ENCODE measurements at places on chromosomes 5 and 9.

- no peak for DNase-seq
Measured at GRCh38 chr9:129402371-129402739, 218.5 kb downstream of the C9orf50 start.

DNA sequence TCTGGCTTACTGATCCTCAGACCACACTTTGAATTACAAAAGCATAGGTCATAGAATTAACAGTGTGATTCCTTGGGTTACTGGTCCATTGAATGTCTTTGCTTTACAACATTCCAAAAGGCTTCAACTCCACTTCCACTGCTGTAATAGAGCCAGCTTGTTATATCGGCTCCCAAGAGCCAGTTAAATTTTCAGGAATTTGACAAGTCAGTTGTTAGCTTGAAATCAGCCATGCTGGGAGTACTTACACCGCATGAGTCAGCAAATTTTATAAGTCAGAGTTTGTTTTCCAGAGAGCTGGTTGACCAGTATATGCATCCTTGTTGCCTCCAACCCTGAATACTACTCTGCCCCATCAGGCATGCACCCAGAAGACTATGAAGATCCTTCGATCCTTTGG is 73.1 kb downstream of the FOXB2 start:
- peak; percentile 34 for DNase-seq

- DNase-seq: peak; percentile 54
Measured at GRCh38 chr5:111439473-111440075, 72.8 kb downstream of the STARD4 start.

DNA sequence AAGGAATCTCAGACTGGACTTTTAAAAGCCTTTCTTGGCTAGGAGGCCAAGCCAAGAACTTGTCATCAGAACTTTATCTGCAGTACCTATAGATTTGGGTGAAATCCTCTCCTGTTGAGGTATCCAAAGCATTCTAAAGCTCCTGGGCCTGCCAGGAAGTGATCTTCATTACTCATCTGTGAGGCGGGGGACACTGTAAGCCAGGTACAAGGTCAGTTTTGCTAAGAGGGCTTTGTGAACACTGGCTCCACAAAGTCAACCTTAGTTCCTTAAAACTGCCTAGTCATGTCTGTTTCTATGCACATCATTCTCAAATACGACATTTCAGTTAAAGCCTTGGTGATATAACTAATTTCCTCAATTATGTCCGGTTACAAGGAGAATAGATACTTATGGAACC is 236.7 kb downstream of the PIK3R1 start:
- DNase-seq: no peak

- DNase-seq: no peak
Measured at GRCh38 chr9:105117234-105117633, 127.2 kb upstream of the SLC44A1 start.

DNA sequence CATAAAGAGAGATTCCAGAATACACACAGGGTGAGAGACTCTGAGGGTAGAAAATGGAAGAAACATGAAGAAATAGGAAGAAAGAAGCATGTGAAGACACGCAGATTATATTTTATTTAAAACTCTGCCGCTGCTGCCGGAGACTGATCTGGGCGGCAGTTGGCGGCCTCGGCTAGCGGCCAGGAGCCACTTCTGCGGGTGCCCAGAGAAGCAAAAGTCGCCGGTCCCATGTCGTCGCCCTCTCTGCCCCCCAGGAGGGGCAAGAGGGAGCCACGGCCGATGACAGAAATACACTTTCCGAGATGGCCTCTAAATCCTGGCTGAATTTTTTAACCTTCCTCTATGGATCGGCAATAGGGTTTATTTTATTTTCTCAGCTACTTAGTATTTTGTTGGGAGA is 40.9 kb downstream of the ANKRD55 start:
- no peak for DNase-seq

DNA sequence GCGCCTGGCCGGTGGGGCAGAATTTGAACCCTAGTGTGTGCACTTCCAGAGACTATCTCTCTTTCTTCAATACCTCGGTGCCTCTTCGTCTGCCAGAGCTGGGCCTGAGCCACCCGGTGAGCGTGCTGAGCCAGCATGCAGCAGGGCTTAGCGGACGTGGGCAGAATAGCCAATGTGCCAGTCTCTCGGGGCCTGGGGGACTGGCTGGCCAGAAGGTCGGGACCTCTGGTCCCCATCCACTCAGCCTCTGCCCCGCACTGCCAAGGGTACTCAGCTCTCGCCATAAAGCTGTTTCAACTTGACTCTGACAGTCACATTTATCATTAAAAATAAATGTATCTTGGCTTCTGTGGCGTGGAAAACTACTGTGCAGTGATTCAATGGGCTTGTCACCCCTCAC is 4.2 kb upstream of the FIBCD1 start:
- DNase-seq: no peak

- DNase-seq: no peak
Measured at GRCh38 chr9:109122726-109123621, 3.2 kb upstream of the TMEM245 start.

DNA sequence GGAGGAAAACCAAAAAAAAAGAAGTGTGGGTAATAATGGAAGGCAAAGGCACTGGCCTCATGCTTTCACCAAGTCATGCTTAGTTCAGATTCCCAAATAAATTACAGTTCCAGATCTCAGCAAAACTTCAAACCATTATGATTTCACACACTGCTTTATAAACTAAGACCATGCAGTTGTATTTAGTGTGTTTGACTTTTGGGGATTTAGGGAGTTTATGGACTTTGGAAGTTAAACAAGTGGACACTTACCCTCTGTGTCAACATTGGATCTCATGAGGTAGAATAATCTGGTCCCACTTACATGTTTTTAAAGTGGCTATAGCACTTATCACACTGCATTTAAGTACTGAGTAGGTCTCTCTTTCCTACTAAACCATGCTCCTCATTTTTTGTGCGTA is 3.7 kb downstream of the DNAJC25 start:
- DNase-seq: no peak

- DNase-seq: peak; percentile 91
Measured at GRCh38 chr5:74595143-74595925, 45.2 kb downstream of the ENC1 start.

GRCh38 chr9:133080161-133080560 is 18.4 kb downstream of the CEL start:
- no peak for DNase-seq

DNA sequence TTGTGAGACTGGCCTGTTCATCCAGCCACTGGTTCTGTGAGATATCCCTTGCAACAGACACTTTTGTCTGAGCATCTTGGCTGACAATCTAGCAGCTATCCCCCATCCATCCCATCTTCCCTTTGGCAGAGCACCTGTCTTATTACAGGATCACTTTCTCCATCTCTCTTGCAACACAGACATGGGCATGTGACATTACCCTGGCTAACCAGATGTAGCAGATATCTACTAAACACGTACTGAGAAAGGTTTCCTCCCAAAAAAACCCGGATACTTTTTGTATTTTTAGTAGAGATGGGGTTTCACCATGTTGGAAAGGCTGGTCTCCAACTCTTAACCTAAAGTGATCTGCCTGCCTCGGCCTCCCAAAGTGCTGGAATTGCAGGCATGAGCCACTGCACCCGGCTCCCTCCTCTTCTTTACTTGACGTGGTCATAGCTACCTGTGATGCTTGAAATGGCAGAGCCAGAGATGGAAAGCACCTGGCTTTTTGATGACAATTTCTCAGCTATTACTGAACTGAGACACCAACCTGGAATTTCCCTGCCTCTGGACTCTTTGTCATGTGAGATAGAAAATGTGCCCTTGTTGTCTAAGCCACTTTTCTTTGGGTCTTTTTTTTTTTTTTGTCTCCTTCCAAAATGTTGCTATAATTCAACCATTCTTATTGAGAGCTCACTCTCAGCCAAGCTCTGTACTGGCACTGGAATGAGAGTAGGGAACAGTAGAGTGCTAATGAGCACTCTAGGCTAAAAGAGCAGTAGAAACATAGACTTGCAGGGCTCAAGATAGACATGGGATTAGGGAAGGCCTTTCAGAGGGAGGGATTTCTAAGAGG is 32.6 kb downstream of the FNBP1 start:
- DNase-seq: no peak

GRCh38 chr9:14650596-14650995 is 42.6 kb downstream of the ZDHHC21 start:
- no peak for DNase-seq

DNA sequence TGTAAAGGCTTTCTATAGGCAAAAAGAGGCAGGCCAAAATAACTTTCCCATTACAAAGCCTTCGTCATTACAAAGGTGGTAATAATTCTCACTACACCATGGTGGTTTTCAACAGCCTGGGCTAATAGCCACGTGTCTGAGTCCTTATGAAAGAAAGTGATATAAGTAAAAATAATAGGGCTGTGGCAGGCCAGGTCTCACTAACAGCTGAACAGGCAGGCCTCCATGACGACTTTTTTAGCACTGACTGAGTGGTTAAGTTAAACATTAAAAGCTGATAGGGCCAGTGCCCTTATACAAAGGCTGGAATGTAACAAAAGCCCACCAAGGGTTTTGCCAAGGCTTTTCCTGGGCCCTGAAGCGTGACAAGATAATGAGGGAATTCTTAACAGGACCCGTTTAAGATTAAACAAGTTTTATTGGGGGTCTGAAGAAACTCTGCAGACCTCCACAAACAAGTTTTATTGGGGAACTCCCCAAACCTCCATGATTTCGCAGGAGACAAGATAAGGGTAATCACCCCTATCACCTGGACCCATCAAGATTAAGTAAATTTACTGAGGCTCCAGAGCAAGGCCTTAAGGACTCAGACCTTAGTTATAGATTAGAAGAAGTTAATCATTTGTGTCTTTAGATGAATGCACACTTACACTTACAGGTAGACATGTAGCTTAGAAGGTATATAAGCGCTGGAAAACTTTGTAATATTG is 412.9 kb downstream of the CHSY3 start:
- no peak for DNase-seq

- no peak for DNase-seq
Measured at GRCh38 chr9:83142389-83142788, 79.4 kb upstream of the RASEF start.

- DNase-seq: no peak
Measured at GRCh38 chr5:168224085-168224484, 67.4 kb upstream of the WWC1 start.

- peak; percentile 16 for DNase-seq
Measured at GRCh38 chr9:75552941-75553340, 337.5 kb upstream of the PCSK5 start.

- no peak for DNase-seq
Measured at GRCh38 chr5:158153508-158153907, 294.6 kb upstream of the CLINT1 start.

DNA sequence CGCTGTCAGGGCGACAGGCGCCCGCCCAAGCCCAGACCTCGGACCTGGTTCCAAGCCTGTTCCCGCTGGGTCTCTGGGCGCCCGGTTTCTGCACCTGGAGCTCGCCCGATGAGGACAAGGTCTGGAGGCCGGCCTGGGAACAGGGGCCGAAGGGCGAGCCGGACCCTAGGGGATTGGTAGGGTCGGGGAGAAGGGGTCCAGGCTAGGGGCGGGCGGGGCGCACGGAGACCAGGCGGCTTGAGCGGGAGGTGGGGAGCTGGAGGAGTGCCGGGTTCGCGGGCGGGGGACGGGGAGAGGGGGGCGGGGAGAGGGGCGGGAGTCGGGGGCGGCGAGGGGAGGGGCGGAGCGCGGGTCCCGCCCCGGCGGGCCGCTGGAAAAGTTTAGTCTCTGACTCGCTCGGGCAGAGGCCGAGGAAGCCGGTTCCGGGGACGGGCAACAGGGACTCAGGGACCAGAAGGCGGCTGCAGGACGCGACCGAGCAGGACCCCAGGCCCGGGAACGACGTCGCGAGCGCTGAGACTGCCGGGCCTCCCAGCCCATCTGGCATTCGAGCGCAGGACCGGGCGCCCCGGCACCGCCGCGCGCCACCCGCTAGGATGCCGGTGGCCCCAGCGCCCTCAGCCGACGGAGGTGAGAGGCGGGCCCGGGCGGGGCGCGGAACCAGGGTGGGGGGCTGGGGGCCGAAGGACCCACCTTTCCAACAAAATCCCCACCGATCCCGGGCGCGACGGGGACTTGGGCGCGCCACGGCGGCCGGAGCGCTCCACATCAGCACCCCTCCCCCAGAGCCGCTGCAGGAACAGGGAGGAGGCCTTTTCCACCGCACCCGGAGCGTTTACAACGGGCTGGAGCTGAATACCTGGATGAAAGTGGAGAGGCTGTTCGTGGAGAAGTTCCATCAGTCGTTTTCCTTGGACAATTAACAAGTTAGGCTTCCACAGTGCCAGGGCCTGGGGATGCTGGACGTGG is at the start of gene S1PR3:
Gene S1PR3, plus strand, starts transcription at position 403 of the 969 bp plus-strand sequence. CDS start 9,733 bp downstream, outside the sequence.
- peak; percentile 60 for DNase-seq

- no peak for DNase-seq
Measured at GRCh38 chr9:70010015-70010414, 33.6 kb upstream of the MAMDC2 start.

- DNase-seq: peak; percentile 15
Measured at GRCh38 chr5:114857941-114858551, 311.7 kb downstream of the TRIM36 start.

All from M059J (cell line).